ENCODE measurements at places on chromosomes 5 and 9.

- no peak for DNase-seq
Observed at GRCh38 chr5:140734354-140734753, 34.1 kb downstream of the ZMAT2 start.

DNA sequence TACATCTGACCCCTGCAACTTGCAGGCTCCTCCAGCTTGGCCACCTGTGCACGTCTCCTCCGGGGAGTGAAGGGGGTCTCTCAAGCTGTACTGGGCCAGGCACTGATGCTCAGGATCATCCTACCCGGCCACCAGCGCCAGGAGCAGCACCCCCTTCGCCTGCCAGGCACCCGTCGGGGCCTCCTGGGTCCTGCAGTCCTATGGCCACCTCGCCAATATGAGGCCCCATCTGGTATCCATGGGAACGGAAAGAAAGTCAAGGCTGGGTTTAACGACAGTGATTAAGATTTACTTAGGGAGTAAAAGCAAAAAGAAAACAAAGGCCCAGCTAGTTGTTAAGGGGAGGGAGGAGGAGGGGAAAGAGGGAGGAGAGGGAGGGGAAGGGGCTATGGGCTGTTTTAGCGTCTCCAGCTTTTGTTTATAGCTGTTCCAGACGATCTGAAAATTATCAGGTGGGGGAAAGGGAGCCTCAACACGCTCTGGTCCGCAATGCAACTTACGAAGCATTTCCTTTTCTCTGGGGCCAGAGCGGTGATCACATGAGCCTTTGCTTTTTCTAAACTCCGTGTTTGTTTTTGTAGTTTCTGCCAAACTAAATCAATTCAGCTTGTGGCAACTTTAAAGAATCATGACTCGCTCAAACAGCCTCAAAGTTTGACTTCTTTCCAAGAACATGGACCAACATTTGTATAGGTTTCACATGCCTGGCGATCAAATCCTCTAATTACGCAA is 132.4 kb downstream of the ROR2 start:
- no peak for DNase-seq

- DNase-seq, result no peak
Observed at GRCh38 chr5:6250121-6250520, 128.2 kb downstream of the MED10 start.

GRCh38 chr9:14345354-14346230 is 31.7 kb upstream of the NFIB start:
- no peak for DNase-seq

DNA sequence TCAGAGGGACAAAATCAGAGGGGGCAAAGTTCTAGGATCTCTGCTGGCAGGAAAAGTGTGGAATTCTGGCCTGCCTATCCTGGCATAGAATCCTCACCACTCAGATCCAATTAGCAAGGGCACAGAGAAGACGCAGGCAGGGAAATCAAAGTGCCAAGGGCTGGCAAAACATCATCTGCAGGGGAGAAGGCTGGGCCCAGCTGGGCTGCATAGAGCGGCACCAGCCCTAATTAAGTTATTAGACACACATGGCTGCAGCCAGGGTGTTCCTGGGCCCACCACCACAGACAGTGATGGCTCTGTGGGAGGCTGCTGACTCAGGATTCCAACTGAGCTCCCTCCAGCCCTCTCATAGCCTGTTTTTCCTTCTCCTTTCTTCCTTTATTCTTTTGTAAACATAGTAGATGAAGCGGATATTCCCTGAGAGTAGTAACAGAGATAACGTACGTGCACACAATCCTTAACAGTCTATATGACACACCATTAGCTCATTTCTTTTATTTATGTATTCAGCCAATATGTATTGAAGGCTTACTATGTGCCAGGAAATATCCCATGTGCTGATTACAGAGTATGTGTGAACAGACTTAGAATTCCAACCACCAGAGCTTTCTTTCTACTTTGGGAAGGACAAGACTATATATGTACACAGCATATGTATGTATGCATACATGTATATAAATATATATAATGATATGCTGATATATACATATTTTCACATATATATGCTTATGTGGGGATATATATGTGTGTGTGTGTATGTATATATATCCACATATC is 236.1 kb downstream of the ASTN2 start:
- no peak for DNase-seq

- peak; percentile 69 for DNase-seq
Observed at GRCh38 chr5:176660860-176661641, 13.8 kb downstream of the TSPAN17 start.

DNA sequence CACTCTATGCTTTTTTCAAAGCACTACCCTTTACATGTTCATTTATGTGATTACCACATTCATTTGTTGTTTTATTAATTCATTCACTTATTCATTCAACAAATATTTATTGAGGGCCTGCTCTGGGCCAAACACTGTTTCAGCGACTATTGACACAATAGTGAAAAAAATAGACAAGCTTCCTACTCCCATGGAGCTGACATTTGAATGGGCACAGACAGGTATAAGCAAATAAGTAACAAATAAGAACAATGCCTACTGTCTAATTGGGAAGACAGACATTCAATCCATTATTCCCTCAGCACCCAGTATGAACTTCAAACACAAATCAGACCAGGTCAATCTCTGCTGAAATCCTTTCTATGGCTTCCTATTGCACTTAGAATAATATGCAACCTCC is 156.9 kb upstream of the NR3C1 start:
- DNase-seq, result no peak

- no peak for DNase-seq
Observed at GRCh38 chr5:65152131-65152530, 329.6 kb downstream of the ADAMTS6 start.

DNA sequence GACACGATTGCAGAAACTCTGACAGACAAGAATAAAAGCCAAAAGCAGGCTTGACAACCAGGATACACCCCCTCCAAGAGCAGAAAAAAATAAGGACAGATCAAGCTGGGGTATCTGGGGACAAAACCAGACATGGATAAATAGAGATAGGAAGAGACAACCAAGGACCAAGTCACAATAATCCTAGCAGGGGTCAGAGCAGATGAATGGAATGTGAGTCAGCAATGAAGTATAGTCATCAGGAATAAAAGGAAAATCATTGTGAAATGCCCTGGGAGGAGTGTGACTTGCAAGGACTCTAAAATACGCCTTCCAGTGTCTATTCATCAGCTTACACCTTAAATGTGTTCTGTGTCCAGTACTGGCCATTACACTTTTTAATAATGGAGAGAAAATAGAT is 206.8 kb downstream of the CAAP1 start:
- DNase-seq, result no peak

DNA sequence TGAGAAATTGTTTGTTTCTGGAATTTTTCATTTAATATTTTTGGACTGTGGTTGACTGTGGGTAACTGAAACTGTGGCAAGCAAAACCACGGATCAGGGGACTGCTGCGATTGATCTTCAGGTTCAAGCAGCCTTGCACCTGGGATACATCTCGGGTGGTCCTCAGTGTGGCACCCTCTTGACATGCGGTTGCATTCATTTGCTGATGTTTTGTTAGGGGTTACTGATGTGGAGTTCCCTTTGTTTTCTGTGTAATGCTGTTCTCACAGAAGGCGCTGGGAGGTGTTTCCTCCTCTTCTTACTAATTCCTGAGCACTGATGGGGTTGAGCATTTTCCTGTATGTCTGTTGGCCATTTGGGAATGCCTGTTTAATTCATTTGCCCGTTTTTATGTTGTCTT is 60.4 kb downstream of the EHMT1 start:
- DNase-seq, result no peak

DNA sequence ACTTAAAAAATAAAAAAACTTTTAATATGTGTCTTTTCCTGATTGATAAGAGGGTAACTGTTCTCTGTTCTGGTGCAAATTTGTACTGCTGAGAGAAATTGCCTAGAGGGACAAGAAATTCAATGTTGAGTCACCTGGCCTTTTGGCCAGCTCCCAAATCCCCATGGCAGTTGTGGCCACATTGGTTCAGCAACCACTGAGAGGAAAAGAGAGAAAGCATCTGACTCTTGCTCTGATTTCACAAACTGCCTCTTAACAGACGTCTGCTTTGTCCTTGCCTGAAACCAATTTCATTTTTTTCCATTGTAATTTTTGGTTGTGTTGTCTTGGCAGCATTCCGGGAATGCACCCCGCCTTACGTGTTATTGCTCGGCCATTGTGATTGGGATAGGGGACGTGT is 42.4 kb downstream of the NTRK2 start:
- DNase-seq, result no peak
